H9 (cell line): ENCODE measurements at places on chromosomes 6 and 20. TPM values are rescaled to one million over a fixed set of nuclear protein-coding genes. Genes with fewer than 3 reads are reported as not detected.

Gene SIM1
- 0.07 TPM in 1 of 2 replicates, not detected in the other for total RNA-seq

GRCh38 chr6:153790876-153791473, 248.1 kb upstream of the OPRM1 start:
- no peaks in the 10 kb centered on the region for H3K4me1 ChIP-seq
- no peak overlapping the region for H3K27ac ChIP-seq
- no peaks in the 10 kb centered on the region for H3K27me3 ChIP-seq
- no peaks in the 10 kb centered on the region for H3K36me3 ChIP-seq

- H3K27me3 ChIP-seq, result no peaks in the 10 kb centered on the region
- no peaks in the 10 kb centered on the region for H3K36me3 ChIP-seq
- no peak overlapping the region for H3K4me3 ChIP-seq
These were observed 305.0 kb upstream of the KCNQ5 start for GRCh38 chr6:72316675-72317380.

GRCh38 chr6:100626721-100627120, 162.0 kb upstream of the SIM1 start:
- no peaks in the 10 kb centered on the region for H3K27me3 ChIP-seq
- H3K27ac ChIP-seq, result no peak overlapping the region
- no peaks in the 10 kb centered on the region for H3K4me1 ChIP-seq
- no peak overlapping the region for H3K4me3 ChIP-seq

DNA sequence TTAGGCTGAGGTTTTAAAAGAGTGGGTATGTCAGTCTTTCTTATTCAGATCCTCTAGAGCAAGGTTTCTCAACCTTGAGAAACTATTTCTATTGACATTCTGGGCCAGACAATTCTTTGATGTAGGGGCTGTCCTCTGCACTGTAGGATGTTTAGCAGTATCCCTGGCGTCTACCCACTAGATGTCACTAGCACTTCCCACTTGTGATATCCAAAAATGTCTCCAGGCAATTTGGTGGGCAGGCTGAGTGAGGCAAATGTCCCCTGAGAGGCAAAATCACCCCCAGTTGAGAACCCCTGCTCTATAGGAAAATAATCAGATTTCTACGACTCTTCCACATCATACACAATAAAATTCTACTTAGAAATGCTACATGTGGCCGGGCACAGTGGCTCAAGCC, 7.7 kb upstream of the ZKSCAN8 start:
- peaks cover 4% of the 10 kb centered on the region; the same call in 1 of the 2 replicates for H3K4me1 ChIP-seq
- peaks cover 19% of the 10 kb centered on the region for H3K36me3 ChIP-seq
- no peaks in the 10 kb centered on the region for H3K27me3 ChIP-seq
- DNase-seq, result peak; percentile 28
- no peak overlapping the region for H3K4me3 ChIP-seq
- no peak overlapping the region for H3K27ac ChIP-seq
